Endothelial cell of umbilical vein (primary cell): ENCODE measurements at places on chromosomes 2 and 18. TPM values are rescaled to one million over a fixed set of nuclear protein-coding genes. Genes with fewer than 3 reads are reported as not detected.

DNA sequence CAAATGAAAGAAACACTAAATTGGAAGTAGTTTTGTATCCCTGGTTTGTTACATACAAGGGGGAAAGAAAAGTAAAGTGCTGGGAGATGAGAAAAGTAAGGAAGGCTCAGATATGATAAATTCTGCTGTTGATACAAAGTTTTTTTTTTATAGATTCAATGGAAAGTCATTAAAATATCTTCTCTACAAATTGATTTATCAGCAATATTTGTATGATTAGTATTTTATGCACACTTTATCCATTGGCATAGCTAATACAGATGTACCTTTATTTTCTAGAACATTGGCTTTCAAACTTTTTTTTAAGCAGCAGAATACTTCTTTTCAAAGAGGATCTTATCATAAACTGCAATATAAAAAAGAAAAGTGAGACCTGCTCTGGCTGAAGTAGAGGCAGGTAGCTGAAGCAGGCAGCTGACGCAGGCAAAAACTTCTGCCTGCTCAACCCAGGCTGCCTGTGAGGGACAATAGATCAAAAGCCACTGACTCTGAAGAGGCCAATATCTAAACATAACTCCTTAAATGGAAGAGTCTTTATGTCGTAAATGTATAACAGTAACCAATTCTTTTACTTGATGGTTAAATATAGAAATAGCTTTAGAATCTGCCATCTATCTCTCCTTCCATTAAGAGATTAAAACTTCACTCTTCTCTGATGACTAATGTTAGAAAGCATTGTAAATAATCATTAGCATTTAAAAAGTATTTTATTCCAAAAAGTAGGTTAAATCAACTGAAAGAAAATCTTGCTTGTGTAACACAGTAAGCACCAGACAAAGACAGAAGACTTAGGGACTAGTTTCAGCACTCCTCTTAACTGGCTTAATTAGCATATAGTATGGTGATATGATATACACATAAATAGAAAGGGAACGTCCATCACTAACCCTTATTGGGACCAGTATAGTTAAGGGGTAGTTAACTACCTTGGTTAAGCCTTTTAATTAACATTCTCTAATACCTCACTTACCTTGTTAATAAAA, 174.2 kb downstream of the SLC39A10 start:
- no peak overlapping the region for H3K27ac ChIP-seq
- H3K4me3 ChIP-seq: no peak overlapping the region
- H3K36me3 ChIP-seq: no peaks in the 10 kb centered on the region

GRCh38 chr18:39966275-39966674, 1988.8 kb upstream of the PIK3C3 start:
- H3K36me3 ChIP-seq: no peaks in the 10 kb centered on the region
- no peak overlapping the region for H3K27ac ChIP-seq
- no peak overlapping the region for H3K4me3 ChIP-seq
- peaks cover 25% of the 10 kb centered on the region for H3K4me1 ChIP-seq
- DNase-seq: no peak

DNA sequence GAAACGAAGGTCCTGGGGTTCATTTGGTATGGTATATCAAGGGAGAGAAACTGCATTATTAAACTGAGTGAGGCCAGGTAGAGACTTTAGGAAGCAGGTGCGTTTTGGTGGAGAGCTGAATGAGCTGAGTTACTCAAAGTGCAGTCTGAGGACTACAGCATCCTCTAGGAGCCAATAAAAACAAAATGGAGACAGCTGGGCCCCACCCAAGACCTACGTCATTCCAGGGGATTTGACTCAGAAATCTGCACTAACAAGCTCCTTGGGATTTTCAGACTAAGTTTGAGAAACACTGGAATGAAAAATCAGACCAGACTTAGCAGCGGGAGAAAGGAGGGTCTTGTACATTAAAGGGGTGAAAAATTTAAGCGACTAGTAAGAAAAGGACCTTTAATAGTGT, 131.5 kb downstream of the UXS1 start:
- no peak for DNase-seq
- H3K4me1 ChIP-seq: no peaks in the 10 kb centered on the region
- no peak overlapping the region for H3K4me3 ChIP-seq
- no peaks in the 10 kb centered on the region for H3K36me3 ChIP-seq

DNA sequence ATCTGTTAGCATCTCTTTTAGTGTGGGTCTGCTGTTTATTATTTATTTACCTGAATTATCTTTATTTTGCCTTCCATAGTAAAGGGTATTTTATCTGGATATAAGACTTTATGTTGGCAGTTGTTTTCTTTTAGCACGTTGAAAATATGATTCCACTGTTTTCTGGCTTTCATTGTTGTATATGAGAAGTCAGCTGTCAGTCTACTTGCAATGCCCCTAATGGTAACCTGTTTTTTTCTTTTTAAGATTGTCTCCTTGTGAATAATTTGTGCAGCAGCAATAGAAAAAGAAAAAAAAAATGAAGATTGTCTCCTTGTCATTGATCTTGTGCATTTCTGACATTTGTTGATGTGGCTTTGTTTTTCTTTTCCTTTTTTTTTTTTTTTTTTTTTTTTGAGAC, 27.2 kb downstream of the SNED1 start:
- no peak for DNase-seq
- H3K4me3 ChIP-seq: no peak overlapping the region
- no peak overlapping the region for H3K27ac ChIP-seq
- no peaks in the 10 kb centered on the region for H3K4me1 ChIP-seq

DNA sequence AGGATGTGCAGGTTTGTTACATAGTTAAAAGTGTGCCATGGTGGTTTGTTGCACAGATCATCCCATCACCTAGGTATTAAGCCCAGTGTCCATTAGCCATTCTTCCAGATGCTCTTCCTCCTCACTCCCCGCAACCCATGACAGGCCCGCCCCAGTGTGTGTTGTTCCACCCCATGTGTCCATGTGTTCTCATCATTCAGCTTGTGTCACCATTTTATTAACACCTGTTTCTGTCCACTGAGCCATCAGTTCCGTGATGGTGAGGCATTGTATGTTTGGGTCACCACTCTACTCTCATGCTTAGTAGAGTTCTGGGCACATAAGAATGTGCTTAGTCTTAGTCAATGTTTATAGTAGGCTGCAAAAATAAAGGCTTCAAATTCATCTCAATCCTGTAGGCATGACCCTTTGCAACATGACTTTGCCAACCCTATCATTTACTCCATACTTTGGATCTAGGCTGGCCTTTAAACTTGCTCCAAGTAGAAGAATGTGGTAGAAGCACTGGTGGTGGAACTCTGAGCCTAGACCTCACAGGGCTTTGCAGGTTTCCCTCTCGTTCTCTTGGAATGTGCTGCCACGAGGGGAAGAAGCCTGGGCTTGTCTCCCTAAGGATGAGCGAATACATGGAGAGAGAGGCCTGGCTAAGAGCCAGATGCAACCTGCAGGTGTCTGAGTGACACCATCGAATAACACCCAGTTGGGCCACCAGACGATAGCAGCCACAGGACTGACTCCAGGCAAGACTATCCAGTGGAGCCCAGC, 161.5 kb downstream of the NAPG start:
- no peaks in the 10 kb centered on the region for H3K4me1 ChIP-seq
- no peaks in the 10 kb centered on the region for H3K27me3 ChIP-seq
- no peak overlapping the region for H3K4me3 ChIP-seq
- H3K27ac ChIP-seq: no peak overlapping the region

- DNase-seq: no peak
- H3K27me3 ChIP-seq: peaks cover 2% of the 10 kb centered on the region
- no peaks in the 10 kb centered on the region for H3K4me1 ChIP-seq
- no peaks in the 10 kb centered on the region for H3K36me3 ChIP-seq
- no peak overlapping the region for H3K4me3 ChIP-seq
Observed at GRCh38 chr18:61475931-61476330, 142.7 kb downstream of the CDH20 start.

DNA sequence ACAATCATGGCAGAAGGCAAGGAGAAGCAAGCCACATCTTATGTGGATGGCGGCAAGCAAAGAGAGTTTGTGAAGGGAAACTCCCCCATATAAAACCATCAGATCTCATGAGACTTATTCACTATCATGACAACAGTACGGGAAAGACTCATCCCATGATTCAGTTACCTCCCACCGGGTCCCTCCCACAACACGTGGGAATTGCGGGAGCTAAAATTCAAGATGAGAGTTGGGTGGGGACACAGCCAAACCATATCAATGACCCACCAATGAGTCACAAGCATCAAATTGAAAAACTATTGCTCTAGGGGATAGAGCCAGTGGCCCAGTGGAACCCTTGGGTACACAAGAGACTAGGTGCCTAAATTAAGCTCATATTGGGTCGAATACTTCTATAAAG, 157.4 kb downstream of the FBXO15 start:
- H3K4me1 ChIP-seq: no peaks in the 10 kb centered on the region
- no peaks in the 10 kb centered on the region for H3K36me3 ChIP-seq
- no peak overlapping the region for H3K27ac ChIP-seq
- no peaks in the 10 kb centered on the region for H3K27me3 ChIP-seq

- no peaks in the 10 kb centered on the region for H3K4me1 ChIP-seq
- H3K36me3 ChIP-seq: no peaks in the 10 kb centered on the region
- H3K27me3 ChIP-seq: no peaks in the 10 kb centered on the region
- DNase-seq: no peak
- no peak overlapping the region for H3K4me3 ChIP-seq
Observed at GRCh38 chr2:133124446-133124845, 443.8 kb downstream of the NCKAP5 start.

DNA sequence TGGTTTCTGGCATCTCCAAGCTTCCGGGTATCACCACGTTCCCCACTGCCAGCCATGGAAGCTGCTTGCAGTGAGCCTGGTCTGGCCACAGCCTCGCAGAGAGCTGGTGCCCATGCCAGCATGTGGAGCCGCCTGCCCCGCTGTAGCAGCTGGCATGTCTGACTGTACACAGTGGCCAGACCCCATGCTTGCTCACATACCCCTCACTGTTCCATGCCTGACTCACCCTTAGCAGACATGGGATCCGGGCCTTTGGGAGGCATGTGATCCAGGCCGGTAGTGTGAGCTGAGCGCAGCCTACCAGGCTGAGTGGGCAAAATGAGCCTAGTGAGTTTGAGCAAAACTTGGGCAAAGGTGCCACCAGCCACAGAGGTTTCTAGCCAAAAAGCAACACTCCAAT, 18.8 kb upstream of the RPRD1A start:
- no peak for DNase-seq
- H3K36me3 ChIP-seq: no peaks in the 10 kb centered on the region
- H3K27ac ChIP-seq: no peak overlapping the region
- H3K4me1 ChIP-seq: no peaks in the 10 kb centered on the region
- H3K4me3 ChIP-seq: no peak overlapping the region

DNA sequence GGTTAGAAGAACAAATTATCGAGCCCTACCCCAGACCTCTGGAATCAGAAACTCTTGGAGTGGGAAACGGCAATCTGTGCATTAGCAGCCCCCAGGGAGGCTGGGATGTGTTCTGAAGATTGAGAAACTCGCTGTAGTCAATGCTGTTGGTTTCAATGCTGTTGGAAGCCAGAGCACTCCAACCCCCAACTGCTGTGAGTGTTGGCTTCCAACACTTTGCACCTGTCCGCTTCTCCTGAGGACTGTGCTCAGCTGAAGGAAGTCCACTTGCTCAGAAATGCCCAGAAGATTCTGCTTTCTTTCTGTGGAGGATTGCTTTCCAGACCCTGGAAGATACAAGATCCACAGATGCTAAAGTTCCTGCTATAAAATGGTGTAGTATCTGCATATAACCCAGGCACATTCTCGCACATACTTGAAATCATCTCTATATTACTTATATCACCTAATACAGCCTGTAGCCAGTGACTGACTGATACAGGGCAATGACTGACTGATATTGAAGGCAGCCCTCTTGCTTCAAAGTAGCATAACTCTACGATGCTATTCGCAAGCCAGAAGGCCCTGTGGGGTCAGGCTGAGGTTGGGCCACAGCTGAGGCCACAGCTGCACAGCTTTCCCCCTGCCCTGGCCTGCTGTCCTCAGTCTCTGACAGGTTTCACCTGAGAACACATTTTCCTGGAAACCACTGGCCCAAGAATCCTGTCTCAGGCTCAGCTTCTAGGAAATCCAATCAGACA, 757.7 kb upstream of the ID2 start:
- no peak overlapping the region for H3K27ac ChIP-seq
- no peaks in the 10 kb centered on the region for H3K4me1 ChIP-seq
- H3K36me3 ChIP-seq: no peaks in the 10 kb centered on the region
- no peaks in the 10 kb centered on the region for H3K27me3 ChIP-seq
- DNase-seq: no peak
- H3K4me3 ChIP-seq: no peak overlapping the region

DNA sequence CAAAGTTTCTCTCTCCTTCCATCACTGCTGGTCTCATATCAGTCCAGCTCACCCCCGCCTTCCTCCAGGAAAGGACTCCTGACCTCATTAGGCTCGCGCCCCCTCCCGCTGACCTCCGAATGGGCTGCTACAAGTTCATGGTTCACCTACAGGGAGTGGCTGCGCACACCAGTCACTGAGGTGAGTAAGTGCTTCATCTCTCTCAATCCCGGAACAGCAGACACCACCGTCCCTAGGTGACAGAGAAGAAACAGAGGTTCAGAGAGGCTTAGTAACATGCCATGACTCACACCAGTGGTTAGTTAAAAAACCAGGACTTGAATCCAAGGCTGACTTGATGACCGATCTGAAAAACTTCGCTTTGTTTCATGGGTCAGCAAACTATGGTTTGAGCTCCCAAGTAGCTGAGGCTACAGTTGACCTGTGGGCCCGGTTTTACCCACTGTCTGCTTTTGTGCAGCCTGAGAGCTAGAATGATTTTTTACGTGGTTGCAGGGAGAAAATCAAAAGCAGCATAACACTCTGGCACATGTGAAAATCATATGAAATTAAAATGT, 42.0 kb downstream of the ZFP36L2 start:
- no peaks in the 10 kb centered on the region for H3K36me3 ChIP-seq
- H3K4me3 ChIP-seq: no peak overlapping the region
- H3K27ac ChIP-seq: no peak overlapping the region
- peaks cover 14% of the 10 kb centered on the region for H3K4me1 ChIP-seq

DNA sequence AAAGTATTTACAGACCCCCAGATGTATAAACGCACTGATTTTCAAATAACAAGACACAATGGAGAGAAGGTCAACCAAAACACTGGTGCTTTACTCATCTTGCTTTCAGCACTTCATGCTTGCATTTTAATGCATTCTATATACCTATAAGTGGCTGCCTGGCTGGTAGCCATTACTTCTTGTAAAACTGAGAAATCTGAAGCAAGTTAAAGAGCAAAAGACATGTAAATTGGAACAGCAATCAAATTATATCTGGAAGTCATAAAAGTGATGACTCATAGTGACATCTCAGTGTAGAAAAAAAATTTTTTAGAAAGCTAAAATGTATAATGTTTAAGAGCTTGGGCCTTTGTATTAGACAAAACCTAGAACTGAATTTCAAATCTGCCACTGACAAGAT, 106.2 kb downstream of the CCDC141 start:
- H3K4me3 ChIP-seq: no peak overlapping the region
- H3K27ac ChIP-seq: no peak overlapping the region
- DNase-seq: no peak
- no peaks in the 10 kb centered on the region for H3K4me1 ChIP-seq
- H3K27me3 ChIP-seq: no peaks in the 10 kb centered on the region

Gene MRPL30
- 28.4 and 30.7 TPM in 2 replicates for total RNA-seq

Gene THOC1
- 43.5 and 50.5 TPM in 2 replicates for total RNA-seq

Gene EVX2
- not detected in 2 replicates for total RNA-seq

Gene CERS6
- 11.2 and 11.7 TPM in 2 replicates for total RNA-seq

Gene KCMF1
- total RNA-seq: 75.9 and 78.4 TPM in 2 replicates

Gene FBXO36
- total RNA-seq: 0.53 and 1.1 TPM in 2 replicates

Gene POTEJ
- 0.24 TPM in 1 of 2 replicates, not detected in the other for total RNA-seq

Gene GALR1
- total RNA-seq: not detected in 2 replicates
